Dermis blood vessel endothelial cell (primary cell): ENCODE measurements at places on chromosomes 2 and 18. TPM values are rescaled to one million over a fixed set of nuclear protein-coding genes. Genes with fewer than 3 reads are reported as not detected.

The FTCDNL1 gene
- 0.23 and 1.7 TPM in 2 replicates for total RNA-seq

DNA sequence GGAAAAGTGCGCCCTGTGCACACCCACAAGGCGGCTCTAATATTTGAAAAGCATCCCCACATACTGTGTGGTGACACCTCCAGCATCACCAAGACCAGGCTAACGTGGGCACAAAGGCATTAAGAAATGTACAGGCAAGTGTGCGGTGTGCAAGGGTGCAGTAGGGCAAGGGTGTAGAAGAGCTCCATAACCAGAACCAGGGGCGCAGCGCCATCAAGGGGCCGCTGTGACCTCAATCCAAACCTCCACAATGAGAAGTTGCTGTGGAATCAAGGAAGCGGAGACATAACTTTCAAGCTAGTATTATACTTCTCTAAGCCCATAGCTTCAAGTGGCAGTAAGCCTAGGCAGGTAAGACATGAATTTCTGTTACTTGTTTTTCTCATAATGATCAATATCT is 13.0 kb downstream of the L3MBTL4 start:
- no peak for DNase-seq

DNA sequence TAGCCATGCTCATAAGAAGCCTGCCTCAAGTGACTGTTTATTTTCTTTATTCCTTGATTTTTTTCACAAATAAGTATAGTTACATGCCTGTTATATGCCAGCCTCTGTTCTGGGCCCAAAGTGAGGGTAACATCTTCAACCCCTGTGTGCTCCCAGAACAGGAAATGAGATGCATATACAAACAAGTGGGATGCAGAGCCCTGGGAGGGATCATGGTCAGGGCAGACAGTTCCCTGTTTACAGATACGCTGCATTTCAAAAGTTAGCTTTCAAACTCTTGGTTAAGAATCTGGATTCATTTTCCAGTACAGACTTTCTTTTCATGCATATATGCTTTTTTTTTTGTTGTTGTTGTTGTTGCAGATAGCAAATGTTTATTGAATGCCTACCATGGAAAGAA is 24.4 kb downstream of the GPR39 start:
- DNase-seq = no peak

GRCh38 chr2:29228947-29229346 is 113.7 kb downstream of the CLIP4 start:
- DNase-seq = no peak
